ENCODE measurements at places on chromosomes 2 and 18.
A peak's percentile ranks its signal among the peaks of the same experiment; 100 is the strongest.

- DNase-seq = no peak
Measured at GRCh38 chr18:4130734-4131719, 324.1 kb downstream of the DLGAP1 start.

GRCh38 chr2:72539071-72539552 lies 286.7 kb downstream of the EXOC6B start:
- no peak for DNase-seq

DNA sequence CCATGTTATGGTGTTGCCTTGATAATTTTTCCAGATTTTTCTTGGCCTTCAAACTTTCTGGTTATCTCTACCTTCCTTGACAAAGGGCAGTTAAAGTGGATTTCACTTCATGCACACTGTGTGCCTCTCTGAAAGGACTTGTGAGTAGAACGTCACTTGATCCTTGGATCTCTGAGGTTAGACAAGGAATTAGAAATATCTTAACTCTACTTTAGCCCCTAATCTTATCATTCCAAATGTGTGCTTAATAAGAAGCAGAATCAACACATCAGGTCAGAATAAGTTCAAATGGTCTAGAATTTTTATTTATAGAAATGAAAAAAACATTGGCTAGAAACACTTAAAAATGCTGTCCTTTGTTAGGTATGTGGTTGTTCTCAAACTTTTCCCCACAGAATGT lies 205.7 kb downstream of the TPGS2 start:
- DNase-seq = no peak

DNA sequence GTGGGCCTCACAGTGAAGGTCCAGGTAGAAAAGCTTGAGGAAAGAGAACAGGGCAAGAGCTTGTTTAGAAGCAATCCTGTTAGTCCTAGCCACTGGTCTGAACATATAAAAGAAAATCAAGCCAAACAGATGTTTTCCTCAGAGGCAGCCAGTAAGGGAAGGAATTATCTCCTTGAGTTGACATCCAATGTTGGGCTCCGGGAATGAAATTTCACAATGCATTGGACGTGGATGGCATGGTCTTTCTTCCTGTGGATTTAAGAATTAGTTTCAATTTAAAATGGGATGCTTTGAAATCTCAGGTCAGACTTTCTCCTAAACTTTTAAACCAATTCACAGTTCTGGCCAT lies 92.1 kb downstream of the ACKR3 start:
- no peak for DNase-seq

DNA sequence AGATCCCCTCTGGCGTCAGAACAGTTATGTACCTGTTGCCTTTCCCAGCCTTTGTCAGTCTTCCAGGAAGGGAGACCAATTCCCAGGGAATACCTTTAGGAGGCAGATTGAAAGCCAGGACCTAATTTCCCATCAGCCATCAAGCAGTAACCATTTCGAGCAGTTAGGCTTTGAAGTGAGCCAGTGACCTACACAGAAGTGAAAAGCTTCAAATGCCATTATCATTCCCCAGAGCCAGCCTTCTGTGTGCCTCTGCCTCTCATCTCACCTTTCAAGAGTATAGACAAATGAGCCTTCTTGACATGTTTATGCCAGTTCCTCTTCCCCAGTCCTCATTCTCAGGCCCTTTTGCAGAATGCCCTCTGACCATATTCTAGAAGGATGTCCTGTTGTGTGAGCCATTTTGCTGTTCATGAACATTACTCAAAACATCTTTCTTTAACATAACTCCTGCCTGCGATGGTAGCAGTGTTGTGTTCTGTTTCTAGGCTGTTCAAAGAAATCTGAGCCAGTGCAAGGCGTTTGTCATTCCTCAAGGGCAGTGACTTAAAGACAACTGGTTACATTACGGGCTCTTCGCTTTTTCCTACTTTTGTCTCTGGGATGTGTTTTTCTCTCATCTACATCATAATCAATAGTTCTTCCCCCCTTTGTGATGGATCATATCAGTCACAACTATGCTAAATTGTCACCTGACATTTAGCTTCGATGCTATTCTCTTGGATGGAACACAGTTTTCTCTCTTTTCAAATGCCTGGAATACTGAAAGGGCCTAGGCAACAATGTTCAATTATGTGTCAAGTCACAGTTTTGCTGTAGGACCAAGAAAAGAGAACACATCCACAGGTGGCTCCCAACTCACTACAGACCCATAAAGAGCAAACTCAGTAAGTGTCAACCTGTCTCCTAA lies 138.6 kb downstream of the ALK start:
- no peak for DNase-seq

DNA sequence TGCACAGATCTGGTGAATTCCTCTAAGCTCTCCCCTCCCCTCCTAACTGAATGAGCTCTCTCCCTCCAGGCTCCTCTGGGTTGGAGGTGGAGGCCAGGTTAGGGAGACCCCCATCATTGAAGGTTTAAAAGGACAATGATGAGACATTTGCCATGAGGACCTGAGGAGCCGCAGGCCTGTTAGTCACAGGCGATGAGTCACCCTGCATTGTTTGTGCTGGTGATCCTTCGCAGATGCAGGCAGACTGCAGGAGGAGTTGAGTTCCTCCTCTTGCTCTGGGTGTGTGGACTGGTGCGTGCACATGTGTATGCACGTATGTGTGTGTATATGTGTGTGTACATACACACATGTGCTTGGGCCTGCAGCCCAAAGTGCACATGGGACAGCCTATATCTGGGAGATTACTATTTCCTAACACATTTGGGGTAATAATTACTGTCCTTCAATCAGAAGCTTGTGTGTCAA lies 42.0 kb downstream of the MCFD2 start:
- peak; percentile 32 for DNase-seq

DNA sequence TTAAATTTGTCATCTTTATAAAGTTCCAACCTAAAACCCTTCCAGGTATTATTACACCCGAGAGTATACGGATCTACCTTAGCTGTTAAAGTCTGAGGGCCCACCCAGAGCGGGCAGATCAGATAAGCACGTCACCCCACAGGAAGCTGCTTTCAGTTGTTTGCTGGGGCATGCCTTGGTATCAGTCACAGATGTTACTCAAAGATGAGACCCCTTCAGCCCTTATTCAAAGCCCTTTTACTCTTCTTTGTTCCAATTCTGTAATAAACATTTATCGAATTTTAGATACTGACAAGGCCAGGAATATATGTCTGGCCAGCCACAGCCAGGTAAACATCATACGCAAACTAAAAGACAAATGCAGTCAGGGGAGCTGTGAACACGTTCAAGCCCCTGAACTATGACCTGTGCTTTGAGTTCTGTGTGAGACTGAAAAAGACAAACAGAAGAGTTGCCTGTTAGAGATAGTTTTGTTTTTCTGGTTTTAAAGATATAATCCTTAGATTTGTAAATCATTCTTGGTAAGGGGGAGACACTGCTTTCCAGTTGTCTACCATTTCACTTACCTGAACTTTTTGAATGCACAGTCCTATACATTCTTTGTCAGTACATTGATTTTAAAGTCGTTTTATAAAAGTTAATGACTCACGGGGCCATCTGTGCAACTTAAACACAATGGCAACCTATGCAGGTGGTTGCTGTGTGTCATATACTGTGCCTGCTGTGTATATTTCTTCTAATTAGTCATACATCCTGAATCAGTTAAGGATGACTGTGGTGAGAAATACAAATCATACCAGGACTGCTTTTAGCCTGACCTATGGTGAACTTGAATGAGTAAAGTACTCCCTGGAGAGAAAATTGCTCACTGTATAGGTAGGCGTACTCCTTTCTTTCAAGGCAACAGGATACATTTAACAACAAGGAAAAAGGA lies 100.5 kb upstream of the ITPRID2 start:
- DNase-seq = no peak

- no peak for DNase-seq
Measured at GRCh38 chr2:112782234-112782799, 2.0 kb downstream of the IL1A start.

DNA sequence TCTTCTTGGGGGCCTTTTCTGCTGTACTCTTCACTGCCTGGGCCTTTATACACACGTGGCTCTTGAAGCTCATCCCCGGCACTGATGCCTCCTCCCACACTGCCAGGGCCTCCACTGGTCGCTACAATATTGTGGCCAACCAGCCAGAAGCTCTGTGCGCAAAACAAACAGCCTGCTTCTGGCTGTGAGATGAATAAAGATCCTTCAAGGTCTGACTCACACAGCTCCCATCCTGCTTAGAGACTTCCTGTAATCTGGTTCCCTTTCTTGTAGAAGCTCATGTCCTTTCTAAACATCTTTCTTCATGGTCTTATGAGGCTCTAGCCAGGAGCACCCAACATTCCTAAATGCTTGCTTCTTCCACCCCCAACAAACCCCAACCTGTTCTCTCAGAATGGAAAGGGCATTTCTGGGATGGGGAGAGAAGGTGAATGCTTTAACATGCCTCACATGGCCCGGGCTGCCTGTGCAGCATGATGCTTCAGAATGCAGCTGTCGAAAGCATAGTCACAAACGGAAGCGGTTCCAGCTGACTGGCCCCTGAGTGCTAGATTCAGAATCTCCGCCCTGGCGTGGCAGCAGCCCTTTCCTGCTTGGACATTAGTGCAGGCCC lies 24.6 kb downstream of the NRP2 start:
- peak; percentile 18 for DNase-seq

DNA sequence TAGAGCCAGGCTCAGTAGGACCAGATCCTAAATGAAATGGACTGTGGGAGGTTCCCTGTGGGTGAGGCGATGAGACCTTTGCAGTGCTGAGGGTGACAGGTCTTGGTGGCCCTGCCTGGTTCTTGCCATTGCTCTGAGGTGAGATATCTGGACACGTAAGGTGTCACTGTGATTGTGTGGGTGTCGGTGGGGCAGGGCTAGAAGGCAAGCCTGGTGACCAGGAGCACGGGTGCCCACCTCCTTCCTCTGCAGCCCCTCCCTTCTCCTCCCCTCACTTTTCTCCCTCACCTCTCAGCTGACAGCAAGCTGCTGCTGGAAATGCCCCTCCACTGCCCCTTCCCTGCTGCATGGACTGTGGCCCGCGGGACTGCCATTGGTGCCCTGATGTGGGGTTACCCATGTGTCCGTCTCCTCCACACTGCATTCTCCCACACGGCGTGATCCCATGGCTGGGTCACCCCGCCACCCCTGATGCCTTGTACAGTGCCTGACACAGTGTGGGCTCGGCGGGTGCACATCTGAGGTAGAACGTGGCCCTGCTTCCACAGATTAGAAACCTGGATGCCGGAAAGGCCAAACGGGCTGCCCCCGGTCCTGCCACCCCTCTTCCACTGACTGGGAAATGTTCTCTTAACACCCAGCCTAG lies 55.6 kb upstream of the FOSL2 start:
- no peak for DNase-seq

DNA sequence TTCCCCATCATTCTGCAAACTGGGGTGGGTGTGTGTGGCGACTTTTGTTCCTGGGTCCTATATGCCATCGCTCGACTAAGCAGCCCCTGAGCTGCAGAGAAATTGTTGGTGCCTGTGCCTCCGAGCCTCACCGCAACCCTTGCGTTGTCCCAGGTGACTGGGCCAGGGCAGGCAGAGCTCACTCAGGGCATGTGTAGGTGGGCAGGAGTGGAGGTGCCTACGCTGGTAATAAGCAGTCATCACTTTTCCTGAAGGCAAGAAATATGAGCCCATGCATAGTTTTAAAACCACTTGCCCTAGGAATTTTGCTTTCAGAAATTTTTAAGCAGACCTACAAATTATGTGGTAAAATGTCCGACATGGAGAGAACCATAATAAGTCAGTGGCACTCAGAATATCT lies 197.8 kb downstream of the SMAD7 start:
- no peak for DNase-seq

DNA sequence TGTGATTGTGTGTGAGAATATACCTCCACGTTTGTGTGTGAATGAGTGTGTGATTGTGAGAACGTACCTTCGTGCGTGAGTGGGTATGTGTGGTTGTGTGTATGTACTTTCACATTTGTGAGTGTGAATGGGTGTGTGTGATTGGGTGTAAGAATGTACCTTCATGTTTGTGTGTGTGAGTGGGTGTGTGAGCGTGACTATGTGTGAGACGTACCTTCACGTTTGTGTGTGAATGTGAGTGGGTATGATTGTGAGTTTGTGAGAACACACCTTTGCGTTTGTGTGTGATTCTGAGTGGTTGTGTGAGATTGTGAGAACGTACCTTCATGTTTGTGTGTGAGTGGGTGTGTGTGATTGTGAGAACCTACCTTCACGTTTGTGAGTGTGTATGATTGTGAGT lies 5.8 kb upstream of the ADCY3 start:
- no peak for DNase-seq

DNA sequence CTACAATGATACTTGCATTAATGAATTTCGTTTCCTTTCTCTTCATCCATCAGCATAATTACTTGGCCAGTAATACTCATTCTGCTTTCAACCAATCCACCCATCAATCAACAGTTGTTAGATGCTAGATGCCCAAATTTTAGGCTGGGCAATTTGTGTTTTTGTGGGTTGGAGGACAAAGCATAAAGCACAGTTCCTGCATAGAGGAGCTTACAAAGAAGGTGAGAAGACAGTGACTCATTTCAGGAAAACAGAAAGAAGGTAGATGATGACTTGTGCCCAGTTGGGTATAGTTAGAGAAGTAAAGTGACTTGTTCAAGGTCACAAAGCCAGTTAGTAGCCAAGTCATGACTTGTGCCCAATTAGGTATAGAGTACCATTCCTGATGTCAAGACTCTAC lies 1186.8 kb upstream of the CELF4 start:
- DNase-seq = no peak

- DNase-seq = no peak
Measured at GRCh38 chr2:196925768-196926561, 542 bp downstream of the PGAP1 start.

All from bone marrow (tissue), 2 donors.